Activated T-cell treated with anti-CD3 and anti-CD28 coated beads for 1 hour (primary cell): ENCODE measurements at places on chromosomes 12 and 14.
A peak's percentile ranks its signal among the peaks of the same experiment; 100 is the strongest.

DNA sequence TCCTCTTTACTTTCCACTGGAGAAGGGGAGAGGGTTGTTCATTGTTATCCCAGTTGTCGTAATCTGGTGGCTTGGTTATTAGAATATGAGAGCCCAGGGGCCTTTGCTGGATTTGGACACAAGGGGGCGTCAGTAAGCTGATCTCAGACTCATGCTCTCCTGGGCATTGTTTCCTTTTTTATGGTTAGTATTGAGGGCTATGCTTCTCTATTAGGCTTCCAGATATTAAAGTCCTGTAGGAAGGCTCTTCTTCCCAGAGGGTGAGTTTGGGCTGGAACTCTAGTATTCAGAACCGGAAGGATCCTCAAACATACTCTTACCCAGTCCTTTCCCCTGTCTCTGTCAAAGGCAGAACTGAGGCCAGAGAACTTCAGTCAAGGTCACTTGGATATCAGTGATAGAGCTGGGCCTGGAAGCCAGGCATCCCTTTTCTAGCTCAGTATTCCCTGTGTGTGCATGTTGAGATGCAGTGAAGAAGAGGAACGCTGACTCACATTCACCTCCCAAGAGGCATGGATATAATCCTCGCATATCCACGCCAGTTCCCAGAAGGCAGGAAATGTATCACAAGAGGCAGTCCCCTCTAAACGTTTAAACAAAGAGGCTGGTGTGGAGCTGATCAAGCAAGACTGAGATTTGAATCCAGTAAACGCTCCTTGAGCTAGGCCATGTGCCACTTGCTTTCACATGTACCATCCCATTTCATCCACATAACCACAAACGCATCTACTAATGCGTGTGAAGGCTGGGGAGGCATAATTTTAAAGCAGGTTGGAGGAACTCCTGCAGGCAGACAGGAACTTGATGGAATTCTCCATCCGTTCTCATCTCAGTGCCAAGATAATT lies 41.6 kb downstream of the UBE3B start:
- DNase-seq, result peak; percentile 37

DNA sequence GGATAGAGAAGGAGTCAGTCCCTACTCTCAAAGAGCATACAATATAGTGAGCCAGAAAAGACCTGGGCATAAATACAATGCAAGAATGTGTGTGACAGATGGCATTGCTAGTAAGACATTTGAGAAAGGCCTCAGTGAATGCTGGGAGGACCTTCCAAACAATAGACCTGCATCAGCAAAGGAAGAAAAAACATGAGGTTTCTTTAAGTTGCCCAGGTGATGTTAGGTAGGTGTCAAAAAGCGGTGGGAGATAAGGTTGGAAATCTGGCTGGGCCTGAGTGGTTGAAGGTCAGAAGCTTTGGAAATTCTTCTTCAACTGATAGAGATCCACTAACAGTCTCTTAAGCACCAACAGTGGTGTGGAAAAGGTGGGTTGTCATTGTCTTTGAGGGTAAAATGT lies 50.5 kb upstream of the FRS2 start:
- DNase-seq, result no peak

DNA sequence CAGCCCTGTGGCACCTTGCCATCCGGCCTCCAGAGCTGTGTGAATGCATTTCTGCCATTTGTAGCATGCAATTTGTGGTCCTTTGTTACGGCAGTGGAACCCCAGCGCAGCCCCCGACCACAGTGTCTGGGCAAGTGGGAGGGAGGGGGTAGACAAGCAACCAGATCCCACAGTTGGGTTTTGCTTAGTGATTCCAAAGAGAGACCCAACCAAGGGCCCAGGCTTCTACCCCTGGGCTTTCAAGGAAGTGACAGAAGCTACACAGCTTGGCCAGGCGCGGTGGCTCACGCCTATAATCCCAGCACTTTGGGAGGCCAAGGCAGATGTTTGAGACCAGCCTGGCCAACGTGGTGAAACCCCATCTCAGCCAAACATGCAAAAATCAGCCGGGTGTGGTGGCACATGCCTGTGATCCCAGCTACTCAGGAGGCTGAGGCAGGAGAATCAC lies 17.8 kb downstream of the ZBTB42 start:
- DNase-seq, result no peak

DNA sequence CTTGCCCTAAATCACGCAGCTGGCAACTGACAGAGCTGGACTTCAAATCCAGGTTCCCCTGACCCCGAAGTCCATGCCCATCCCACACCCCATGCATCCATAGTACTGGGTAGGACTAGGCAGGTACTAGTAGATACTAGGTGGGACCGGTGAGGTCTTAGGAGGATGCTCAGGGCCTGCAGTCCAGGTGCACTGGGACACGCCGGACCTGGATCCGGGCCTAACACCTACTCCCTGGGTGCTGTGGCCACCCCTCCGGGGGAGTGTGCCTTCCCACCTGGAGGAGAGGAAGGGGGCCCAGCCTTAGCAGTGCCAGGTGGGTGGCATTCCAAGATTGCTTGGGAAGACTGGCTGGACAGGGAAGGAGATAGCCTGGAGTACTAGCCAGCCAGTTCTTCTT lies 64.8 kb downstream of the CACNA1C start:
- DNase-seq, result no peak

GRCh38 chr12:116287842-116288301 lies 10.4 kb upstream of the MED13L start:
- DNase-seq, result no peak
